HepG2 (cell line): ENCODE measurements at places on chromosomes 5 and 9. TPM values are rescaled to one million over a fixed set of nuclear protein-coding genes. Genes with fewer than 3 reads are reported as not detected.
A peak's percentile ranks its signal among the peaks of the same experiment; 100 is the strongest.

- DNase-seq, result no peak
These were observed 248.7 kb upstream of the RGMB start for GRCh38 chr5:98524773-98525172.

DNA sequence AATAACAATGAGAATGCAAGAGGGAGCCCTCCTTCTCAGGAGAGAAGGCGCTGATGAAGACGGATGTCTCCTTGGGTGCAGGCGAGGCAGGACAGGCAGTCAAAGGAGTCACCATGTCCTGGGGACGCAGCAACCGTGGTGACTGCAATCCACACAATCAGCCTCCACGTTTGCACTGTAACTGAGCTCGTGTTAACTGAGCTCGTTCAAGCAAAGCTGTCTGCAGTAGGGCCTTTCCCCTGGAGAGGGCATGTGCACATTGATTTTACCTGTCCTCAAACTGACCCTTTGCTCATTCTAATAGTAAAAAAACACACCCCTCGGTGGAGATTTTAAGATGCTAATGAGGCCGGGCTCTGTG, 2.8 kb downstream of the SARDH start:
- DNase-seq, result no peak

- no peak for DNase-seq
These were observed 232.1 kb upstream of the PIK3R1 start for GRCh38 chr5:67983251-67984110.

DNA sequence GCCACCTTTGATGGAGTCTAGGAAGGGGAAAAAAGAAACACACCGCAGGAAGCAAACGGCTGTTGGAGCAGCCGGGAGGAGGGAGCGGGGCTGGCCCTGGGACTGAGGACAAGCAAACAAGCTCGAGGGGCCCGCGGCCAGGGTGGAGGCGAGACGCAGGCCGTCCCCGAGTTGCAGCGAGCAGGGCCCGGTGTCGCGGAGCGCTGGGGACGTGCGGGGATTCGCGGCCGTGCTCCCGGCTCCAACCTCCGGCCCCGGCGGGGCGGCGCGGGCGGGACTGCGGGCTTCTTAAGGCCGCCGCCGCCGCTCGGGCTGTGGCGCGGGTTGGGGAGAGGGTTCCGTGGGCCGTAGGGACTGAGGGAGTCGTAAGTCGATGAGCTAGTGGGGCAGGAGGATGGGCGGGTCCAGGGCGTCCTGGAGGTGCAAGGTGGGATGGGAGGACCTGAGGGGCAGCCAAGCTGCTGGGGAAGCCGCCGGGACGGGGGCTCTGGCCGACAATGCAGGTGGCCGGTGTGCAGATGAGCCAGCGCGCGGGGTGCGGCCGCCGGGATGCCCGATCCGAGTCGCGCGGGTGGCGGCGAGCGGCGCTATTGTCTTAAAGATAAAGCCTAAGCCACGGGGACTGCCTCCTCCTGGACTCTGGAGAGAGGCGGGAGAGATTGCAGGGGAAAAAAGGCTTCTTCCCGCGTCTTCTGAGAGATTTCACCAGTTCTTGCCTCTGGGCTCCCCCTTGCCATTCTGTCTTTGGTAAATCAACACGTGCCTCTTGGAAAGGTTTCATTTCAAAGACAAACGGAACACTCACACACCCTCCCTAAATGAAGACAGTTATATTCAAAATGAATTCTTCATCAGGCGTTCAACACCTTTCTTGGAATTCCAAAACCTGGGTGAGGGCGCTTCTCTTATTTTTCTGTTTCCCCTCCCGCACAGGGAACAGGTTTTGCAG, 1.6 kb upstream of the HAPLN1 start:
- peak; percentile 20 for DNase-seq

GRCh38 chr9:19409401-19410194, 789 bp downstream of the ACER2 start:
- DNase-seq, result peak; percentile 43

DNA sequence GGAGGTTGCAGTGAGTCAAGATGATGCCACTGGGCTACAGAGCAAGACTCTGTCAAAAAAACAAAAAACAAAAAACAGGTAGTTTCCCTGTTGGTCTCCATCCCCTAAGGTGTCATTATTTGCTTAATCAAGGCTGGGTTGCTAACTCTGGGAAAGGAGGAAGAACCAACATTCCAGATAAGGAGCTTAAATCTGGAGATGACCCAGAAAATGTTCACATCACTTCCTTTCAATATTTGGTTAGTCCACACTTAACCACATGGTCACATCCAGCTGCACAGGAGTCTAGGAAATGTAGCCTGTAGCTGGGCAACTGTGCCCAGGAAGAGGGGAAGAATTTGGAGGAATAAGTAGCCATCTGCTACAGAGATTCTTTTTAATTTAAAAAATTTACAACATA, 25.9 kb upstream of the MEGF9 start:
- no peak for DNase-seq

DNA sequence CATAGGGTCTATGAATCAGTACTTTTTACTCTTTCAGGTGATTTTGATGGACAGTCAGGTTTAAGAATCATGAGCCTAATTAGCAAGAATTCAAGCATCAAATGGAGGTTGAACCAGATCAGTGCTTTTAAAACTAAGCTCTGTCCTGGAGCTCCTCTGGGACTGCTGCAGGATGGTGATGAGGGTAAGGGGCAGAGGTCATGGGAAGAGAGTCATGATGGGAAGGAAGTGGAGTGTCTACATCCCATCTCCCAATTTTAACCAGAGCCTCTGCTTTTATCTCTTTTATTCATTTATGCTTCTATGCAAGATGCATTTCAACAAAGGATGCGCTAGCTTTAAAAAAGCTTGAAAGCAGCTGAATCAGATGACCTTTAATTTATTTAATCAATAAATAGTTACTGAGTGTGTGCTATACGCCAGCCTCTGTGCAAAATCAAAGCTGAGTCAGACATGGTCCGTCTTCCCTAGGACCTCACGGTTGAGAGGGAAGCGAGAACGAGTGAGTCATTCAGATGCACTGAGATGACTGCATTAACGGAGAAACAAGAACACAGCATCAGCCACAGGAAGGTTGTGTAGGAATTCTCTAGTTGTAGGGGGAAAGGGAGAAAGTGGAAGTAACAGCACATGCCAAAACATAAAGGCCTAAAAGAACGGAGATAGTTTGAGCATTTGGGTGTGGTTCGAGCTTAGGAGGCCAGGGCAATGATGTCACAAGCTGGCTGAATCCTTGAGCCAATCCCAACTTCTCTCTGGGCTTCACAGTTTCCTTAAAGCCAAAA, 441.6 kb upstream of the BRINP1 start:
- DNase-seq, result no peak

DNA sequence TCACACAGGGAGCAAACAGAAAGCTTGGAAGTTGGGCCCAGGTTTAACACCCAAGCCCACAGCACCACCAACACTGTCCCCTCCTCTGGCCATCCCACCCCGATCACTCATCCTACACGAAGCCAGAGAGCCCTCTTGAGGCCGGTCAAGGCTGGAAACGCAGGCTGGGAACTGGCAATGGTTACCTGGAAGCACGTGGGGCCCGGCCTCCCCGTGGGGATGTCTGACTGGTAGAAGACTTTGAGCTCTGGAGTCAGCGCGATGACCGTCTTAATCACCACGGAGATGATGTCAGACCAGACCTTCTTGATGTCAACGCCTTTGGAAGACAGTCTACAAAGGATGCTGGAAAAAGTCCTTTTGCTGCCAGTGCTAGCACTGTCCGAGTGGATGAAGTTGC, 104.1 kb downstream of the TTLL11 start:
- DNase-seq, result no peak

GRCh38 chr9:111297066-111297824, 32.8 kb downstream of the OR2K2 start:
- DNase-seq, result no peak

DNA sequence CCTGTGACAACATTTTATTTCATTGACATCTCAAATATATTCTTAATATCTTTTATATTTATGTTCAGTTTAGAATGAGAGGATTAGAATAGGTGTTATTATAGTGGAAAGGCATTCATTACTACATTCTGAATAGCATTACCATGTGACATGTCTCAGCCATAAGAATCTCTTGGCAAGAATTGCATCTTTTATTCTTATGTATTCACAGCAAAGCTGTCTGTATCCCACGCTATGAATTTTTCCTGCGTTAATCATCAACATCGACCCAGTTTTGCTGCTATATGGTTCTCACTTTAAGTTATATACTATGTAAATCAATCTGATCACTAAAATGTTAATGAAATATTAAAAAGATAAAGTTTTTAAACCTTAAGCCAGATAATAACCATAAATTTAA, 248.6 kb downstream of the TMEM232 start:
- DNase-seq, result no peak

GRCh38 chr5:179876610-179876952, 18.0 kb upstream of the MRNIP start:
- no peak for DNase-seq

DNA sequence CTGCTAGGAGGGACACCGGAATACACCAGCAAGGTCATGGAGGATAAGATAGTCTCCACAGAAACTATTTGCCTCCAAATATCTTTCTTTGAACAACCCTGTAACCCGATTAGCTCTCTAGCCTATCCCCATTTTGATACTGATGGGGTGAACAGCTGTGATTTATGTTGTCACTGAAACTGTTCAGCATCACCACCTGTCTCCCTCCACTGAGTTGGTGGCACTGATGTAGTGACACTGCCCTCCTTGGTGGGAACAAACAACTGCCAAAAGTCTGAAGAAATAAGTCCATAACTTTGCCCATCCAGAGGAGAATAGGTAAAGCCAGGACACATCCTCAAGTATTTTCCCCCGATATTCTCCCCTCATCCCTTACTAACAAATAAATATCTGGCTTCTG, 24.3 kb upstream of the KCNV2 start:
- no peak for DNase-seq

DNA sequence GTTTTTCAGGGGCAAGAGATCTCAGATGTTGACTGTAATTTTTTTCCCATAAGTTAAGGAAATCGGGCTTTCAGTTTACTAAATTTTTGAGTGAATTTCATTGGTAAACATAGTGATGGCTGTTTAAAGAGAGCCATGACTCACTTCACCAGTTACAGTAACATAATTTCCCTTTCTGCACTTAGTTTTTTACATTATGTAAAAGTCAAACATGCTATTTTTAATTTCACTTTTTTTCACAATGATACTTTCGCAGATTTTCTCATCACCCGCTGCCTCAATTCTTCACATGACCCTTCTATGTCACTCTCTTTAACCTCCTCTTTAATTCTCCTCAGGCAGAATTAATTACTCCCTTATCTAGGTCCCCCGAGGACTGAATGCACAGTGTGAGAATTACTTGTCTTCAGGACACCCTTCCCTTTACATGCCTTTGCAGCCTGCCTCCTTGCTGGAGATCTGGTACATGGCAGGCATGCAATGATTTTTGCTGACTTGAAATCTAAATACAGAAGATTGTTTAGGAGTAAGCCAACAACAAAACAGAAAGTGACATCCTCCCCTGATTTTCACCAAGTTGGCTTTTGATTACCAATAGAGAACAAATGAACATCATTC, 217.5 kb upstream of the S1PR3 start:
- no peak for DNase-seq

- DNase-seq, result peak; percentile 38
These were observed 24.3 kb downstream of the ABCA1 start for GRCh38 chr9:104903609-104904008.

DNA sequence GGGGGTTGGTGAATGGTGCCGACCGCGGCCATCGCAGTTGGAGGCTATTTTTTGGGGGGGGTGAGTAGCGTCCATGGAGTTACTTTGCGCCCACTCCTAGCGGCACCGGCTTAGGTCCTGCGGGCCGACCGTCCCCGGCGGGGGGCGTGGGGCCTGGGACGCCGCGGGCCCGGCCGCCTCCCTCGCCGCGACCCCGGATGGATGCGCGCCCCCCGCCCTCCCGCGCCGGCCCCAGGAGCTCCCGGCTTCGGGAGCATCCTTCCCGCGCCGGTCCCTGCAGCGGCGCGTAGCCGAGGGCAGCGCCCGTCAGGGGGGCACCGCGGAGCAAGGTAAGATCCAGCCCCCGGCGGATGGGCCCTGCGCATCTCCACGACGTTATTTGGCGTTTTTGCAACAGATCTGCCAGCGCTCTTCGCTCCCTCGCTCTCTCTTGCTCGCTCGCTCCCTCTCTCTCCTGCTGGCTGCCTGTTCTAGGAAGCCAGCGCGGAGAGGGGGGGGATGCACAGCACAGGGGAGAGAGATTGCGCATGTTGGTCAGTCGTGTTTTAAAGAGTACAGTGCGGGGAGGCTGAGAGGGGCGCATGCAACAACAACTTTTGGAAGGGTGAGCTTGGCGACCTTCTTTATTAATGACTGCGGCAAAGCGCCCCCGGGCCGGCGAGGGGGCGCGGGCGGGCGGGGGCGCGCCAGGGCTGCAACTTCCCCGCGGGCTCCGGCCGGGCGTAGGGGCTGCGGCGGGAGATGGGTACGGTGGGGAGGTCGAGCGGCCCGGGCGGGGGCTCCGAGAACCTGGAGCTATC, 413 bp downstream of the JADE2 start:
- peak; percentile 61 for DNase-seq

DNA sequence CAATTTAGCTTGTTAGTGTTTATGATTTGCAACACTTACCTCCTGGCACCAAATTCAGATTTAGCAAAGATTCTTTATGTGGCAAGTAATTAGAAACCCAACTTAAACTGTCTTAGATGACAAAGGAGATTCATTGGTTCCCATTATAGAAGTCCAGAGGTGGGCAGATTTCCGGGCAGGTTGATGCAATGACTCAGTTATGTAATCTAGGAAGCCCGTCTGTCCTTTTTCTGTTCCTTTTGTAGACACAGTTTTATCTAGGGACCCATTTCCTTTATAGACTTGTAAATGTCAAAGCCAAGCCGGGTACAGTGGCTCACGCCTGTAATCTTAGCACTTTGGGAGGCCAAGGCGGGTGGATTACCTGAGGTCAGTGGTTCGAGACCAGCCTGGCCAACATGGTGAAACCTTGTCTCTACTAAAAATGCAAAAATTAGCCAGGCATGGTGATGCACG, 20.3 kb upstream of the ANKRD33B start:
- DNase-seq, result no peak

DNA sequence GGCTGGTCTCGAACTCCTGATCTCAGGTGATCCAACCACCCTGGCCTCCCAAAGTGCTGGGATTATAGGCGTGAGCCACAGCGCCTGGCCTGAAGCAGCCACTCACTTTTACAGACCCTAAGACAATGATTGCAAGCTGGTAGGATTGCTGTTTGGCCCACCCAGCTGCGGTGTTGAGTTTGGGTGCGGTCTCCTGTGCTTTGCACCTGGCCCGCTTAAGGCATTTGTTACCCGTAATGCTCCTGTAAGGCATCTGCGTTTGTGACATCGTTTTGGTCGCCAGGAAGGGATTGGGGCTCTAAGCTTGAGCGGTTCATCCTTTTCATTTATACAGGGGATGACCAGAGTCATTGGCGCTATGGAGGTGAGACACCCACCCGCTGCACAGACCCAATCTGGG, 1.5 kb downstream of the CA9 start:
- DNase-seq, result no peak

- no peak for DNase-seq
These were observed 48.7 kb upstream of the ACTBL2 start for GRCh38 chr5:57531333-57531732.

GRCh38 chr5:122727112-122727541, 47.8 kb upstream of the SNX2 start:
- no peak for DNase-seq

The INIP gene
- polyA plus RNA-seq, result 9.4 and 13.6 TPM in 2 replicates

The ITGA1 gene
- 28.6 and 35.6 TPM in 2 replicates for polyA plus RNA-seq

The KCTD16 gene
- polyA plus RNA-seq, result 0.07 and 0.09 TPM in 2 replicates

The ZNF366 gene
- not detected in 2 replicates for polyA plus RNA-seq
